NCI-H2081 (cell line): ENCODE measurements at places on chromosomes 6 and 20.

DNA sequence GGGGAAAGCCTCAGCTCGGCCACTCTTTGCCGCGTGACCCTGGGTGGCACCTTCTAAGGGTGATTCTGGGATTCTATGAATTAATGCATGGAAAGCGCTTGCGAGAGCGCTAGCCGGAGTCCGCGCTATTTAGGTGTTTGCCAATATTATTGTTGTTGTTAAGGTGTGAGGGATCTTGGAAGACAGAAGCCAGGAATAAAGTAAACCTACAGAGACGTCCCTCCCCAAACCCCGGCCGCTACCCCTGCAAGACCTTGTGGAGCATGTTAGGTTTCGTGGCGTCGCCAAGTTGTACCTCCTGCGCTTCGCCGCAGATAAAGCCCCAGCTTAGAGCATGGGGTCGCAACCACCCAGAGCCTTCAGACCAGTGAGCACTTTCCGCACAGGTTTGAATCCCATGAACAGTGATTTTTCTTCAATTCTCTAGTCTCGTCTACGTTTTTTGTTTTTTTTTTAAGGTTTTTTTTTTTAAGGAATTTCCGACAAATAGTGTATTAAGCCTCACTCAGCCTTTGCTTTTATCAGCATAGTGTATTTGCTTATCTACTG, 16.9 kb upstream of the ZSCAN9 start:
- DNase-seq = peak; percentile 1

- no peak for DNase-seq
These were observed 1.6 kb downstream of the PSMB9 start for GRCh38 chr6:32855467-32856174.

GRCh38 chr6:154301839-154302752, 54.5 kb downstream of the IPCEF1 start:
- DNase-seq = no peak

DNA sequence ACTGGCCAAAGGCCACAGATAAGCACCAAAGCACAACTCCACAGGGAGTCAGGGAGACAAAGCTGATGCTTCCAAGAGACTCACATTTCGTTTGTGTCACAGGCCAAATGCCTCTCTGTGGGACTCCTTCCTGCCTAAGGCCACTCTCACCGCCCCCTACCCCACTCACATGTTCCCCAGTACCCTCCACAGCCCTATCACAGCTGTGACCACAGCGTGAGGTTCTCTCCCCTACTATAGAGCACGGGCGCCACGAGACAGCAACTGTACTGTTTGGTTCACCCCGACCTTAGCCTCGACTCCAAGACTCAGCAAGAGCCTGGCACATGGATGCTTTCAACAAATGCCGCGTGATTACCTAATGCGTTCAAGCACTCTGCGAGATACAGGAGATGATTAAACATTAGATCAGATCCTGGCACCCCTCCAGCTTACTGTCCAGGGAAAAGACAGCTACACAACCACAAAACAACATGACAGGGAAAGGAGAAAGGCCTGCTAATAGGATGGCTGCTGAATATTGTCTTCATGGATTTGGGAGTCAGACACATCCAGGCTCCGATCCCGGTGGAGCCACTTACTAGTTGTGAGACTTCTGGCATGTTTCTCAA, 105.5 kb downstream of the AGPAT4 start:
- DNase-seq = peak; percentile 85

DNA sequence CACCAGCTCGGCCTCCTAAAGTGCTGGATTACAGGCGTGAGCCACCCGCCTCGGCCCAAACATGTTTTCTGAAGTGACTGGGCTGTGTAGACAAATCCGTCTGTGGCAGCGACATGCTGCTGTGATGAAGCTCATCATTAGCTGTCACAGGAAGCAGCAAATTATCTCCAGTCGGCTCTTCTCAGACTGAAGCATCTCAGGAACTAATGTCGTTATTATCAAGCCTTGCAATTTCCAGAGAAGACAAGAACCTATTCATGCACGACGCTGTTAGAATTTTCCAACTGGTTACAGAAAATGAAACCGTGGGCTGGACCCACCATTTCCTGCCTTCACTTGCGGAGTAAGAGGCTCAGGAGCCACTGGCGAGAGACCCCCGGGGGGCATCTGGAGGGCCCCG, 17.1 kb upstream of the NTSR1 start:
- DNase-seq = no peak

GRCh38 chr6:32984622-32985389, 16.4 kb downstream of the BRD2 start:
- DNase-seq = peak; percentile 93

DNA sequence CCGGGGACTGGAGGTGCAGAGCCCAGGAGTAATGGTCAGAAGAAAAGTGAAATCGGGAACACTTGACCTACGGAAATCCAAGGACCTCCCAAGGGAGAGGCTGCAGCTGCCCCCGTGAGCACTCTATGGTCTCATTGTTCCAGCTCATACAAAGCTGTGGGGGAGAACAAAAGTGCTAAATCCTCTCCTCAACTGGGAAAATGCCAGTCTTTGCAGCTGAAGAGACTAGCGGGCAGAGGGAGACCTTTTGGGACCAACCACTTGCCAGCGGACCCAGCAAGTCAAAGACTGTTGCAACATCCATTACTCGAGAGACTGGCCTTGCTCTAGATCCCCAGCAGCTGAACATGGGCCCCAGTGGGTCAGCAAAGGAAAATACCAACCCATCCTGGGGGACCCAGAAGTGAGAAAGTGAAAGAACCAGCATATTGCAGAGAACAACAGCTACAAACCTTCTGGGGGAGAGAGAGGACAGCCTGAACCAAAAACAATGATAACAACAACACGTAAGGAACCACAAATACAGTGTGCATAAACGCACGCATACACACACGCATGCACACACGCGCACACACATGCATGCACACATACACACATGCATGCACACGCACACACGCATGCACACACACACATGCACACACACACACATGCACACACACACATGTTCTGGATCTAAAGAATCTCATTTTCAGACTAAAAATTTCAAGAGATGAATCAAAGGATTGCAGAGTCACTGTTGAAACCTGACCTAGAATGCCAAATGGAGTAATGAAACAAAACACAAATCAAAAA, 24.7 kb upstream of the ELMO2 start:
- no peak for DNase-seq

GRCh38 chr20:53402233-53403005, 191.2 kb downstream of the ZNF217 start:
- no peak for DNase-seq

GRCh38 chr6:158706369-158706982, 56.6 kb downstream of the SYTL3 start:
- no peak for DNase-seq

DNA sequence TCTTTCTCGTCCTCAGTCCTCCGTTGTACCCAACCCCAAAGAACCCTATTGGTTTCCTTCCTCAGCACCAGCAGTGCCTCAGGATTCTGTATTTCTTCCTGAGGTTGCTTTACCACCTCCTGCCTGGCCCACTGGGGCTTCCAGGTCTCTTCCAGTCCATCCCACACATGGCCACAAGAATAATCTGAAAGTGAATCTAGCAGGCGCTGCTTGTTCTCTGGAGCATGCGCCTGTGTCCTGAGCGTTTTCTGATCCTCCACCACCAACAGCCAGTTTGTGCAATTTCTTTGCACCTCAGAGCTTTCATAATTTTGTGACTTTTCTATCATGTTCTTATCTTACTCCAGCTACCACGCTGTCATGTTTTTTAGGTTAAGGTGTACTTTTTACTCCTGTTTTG, 11.6 kb upstream of the HSP90AB1 start:
- no peak for DNase-seq

DNA sequence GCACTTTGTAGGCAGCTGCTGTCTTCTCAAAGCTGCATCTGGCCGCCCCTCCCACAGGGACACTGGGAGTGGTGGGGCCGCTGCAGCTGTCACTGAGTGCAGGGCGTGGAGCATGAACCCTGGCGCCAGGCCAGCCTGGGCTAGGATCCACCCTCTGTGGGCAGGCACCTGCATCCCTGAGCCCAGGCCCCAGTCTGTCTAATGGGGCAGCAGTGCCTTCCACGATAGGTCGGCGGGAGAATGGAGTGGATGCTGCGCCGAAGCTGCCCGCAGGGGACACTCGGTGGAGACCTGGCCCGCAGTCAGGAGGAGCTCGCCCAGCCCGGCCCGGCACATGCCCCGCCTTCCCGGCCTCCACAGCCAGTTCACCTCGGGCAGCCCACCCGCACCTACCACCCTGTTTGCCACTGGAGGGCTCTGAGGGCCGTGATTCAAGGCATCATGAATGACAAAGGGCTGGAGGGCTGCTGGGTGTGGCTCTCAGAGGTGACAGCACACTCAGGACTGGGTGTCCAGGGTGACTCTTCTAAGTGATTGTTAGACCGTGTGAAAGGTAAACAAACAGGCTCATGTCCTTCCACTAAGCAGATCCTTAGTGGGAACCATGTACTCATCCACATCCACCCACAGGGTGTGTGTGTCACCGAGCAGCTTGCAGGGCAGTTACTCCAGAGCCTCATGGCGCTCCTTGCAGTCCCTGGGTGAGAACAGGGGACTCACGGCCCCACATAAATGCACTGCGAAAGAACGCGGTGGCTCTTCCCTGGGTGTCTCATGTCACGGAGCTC, 133.9 kb downstream of the AGPAT4 start:
- no peak for DNase-seq

GRCh38 chr6:5398530-5398929, 137.2 kb downstream of the FARS2 start:
- DNase-seq = peak; percentile 56
